ENCODE measurements at places on chromosomes 11 and 22. TPM values are rescaled to one million over a fixed set of nuclear protein-coding genes. Genes with fewer than 3 reads are reported as not detected.

Gene GAL3ST3
- total RNA-seq, result not detected

Gene B3GAT1
- not detected for total RNA-seq

Gene SLC22A8
- not detected for total RNA-seq

Gene EFCAB6
- total RNA-seq, result 0.39 TPM

Gene GLB1L2
- total RNA-seq, result 0.44 TPM

Gene MAPK12
- 6.5 TPM for total RNA-seq

Gene LYVE1
- not detected for total RNA-seq

Gene NXPE2
- not detected for total RNA-seq

Gene OR52E8
- not detected for total RNA-seq

Gene MAML2
- total RNA-seq, result 26.4 TPM

Gene PTDSS2
- total RNA-seq, result 29.0 TPM

DNA sequence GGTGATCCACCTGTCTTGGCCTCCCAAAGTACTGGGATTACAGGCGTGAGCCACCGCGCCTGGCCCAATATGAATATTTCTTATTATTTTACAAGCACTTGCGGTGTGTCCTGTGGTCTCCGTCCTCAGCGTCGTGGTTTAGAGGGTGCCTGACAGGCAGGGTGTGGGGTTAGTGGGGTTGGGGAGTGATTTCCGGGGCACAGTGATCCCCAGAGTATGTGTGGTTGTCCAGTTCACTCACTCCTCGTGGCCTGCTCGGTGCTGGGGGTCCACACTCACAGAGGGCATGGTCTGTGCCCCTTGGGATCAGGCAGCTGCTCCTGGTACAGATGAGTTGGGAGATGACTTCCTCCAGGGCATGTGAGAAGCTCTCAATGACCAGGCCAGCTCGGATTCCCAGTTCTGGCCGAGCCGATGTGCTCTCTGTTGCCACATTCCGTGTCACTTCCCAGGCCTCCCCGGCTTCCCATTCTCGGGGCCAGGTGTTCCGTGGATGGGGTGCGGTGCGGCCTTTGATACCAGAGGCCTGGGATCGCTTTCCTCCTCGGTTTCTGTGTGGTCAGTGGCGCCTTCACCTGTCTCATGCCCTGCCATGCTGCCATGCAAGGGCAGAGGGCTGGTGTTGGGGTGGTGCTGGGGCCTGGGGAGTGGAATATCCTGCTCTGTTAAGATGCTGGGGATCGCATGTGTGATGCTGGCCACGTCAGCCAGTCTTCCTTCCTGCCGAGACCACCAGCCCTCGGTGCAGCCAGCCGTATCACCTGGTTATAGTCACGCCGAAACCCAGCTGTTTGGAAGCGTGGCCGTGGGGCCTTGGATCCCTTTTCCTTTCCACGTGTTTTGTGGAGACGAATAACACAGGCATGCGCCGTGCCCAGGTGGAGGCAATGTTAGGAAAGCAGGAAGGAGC lies 39.6 kb downstream of the PARVB start:
- H3K27me3 ChIP-seq, result no peaks in the 10 kb centered on the region
- peak; percentile 37 for DNase-seq
- no peak overlapping the region for H3K27ac ChIP-seq
- H3K4me3 ChIP-seq, result no peak overlapping the region
- peaks cover 40% of the 10 kb centered on the region for H3K4me1 ChIP-seq

DNA sequence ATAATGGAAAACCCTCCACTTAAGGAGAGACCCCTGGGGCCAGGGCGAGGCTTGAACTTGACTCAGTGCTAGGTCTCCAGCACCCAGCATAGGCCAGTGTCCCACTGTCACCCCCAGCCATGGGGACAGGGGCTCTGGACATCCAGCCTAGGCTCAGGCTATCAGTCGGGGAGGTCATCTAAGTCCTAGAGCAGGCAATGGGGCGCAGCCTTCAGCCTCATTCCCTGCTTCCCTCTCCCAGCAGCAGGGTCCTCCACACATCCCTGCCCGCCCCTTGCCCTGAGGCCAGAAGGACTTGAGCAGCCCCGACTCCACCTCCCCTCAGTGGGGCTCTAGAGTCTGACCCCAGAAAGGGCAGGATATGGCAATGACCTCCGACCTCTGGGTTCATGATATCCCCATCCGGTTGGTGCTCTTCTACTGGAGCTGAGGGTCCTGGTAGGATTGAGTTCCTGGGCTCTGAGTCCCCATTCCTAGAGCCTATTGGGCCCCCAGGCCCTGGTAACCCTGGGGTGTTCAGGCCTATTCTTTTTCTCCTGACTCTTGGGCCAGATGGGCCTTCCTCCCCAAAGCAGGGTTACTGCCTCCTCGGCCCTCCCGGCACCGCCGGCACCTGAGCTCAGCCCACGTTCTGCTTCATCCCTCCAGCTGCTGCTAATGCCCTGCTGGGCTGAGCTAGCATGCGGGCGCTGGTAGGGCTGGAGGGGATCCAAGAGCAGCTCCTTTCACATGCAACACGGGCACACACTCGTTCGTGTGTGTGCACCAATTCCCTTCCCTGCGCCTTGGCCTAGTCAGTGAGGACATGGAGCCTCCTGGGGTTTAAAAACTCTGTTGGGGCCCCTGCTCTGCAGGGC lies 4.4 kb downstream of the CST6 start:
- no peak overlapping the region for H3K4me3 ChIP-seq
- H3K36me3 ChIP-seq, result no peaks in the 10 kb centered on the region
- peaks cover 13% of the 10 kb centered on the region for H3K4me1 ChIP-seq
- H3K27me3 ChIP-seq, result peaks cover 19% of the 10 kb centered on the region
- H3K27ac ChIP-seq, result no peak overlapping the region
- no peak for DNase-seq

DNA sequence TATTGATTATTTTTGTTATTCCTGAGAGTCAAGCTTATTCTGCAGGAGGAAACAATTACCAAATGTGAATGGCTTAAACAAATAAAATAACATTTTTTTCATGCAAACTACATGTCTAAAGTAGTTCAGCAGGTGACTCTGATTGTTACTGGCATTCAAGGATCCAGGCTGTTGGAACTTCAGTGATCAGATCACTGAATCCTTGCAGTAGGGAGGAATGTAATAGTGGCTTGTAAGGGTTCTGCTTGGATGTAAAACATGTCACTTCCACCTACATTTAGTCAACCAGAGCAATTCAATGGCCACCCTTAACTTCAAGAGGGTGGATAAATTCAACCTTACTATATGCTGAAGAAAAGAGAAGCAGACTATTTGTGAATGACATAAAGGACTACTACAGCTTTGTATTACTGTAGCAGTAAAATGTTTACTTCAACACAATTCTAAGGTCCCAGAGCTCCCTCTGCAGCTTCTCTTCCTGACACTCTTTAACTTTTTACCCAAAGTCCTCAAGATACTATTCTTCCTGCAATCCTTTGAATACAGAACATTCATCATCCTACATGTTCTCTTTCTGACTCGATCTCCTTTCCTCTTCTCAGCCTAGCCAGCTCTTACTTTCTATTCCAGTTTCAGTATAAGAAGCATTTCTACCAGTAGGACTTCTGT lies 284.0 kb downstream of the LRRC4C start:
- H3K27me3 ChIP-seq, result no peaks in the 10 kb centered on the region
- H3K36me3 ChIP-seq, result no peaks in the 10 kb centered on the region
- H3K4me3 ChIP-seq, result no peak overlapping the region
- no peak for DNase-seq
- H3K4me1 ChIP-seq, result no peaks in the 10 kb centered on the region

DNA sequence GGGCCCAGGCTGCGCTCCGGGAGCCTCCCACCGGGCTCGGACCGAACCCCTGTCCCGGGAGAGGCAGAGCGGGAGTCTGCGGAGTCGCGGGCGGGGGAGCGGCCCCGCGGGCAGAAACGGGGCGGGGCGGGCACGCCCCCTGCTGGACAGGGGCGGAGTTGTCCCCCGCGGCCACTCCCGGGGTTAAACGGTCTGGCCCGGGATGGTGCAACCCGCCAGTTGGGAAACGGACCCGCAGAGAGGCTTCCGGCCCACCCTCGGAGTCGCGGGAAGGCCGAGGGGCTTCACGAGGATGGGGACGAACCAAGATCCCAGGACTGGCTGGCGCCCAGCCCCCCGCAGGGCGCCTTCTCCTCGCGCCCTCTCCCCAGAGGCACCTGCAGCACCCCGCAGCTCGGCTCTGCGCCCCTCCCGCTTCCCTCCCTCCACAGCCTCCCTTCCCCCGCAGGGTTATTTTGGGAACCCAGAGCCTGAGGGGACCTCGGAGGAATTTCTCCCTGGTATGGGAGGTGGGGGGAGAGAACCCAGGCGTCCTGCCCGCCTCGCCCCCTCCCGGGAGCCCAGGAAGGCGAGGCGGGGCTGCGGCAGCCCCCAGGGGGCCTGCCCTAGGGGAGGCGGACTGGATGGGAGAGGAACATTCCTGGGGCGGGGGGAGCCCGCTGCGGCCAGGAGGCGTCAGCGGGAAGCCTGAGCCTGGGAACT lies 902 bp downstream of the RASGRP2 start:
- H3K36me3 ChIP-seq, result no peaks in the 10 kb centered on the region
- DNase-seq, result peak; percentile 88
- peak overlapping the region; percentile 84 for H3K27ac ChIP-seq
- peaks cover 33% of the 10 kb centered on the region for H3K4me1 ChIP-seq

GRCh38 chr22:44082801-44083200 lies 58.7 kb downstream of the PARVB start:
- no peak overlapping the region for H3K27ac ChIP-seq
- no peaks in the 10 kb centered on the region for H3K4me1 ChIP-seq
- peaks cover 10% of the 10 kb centered on the region for H3K36me3 ChIP-seq

- peaks cover 36% of the 10 kb centered on the region for H3K4me1 ChIP-seq
- H3K36me3 ChIP-seq, result no peaks in the 10 kb centered on the region
- no peaks in the 10 kb centered on the region for H3K27me3 ChIP-seq
Measured at GRCh38 chr11:82557274-82557673, 176.4 kb downstream of the FAM181B start.

- H3K27ac ChIP-seq, result no peak overlapping the region
- peaks cover 5% of the 10 kb centered on the region for H3K36me3 ChIP-seq
- no peak overlapping the region for H3K4me3 ChIP-seq
- H3K27me3 ChIP-seq, result no peaks in the 10 kb centered on the region
- DNase-seq, result no peak
Measured at GRCh38 chr22:20565079-20565734, 57.8 kb downstream of the MED15 start.

- DNase-seq, result no peak
- no peak overlapping the region for H3K27ac ChIP-seq
- H3K27me3 ChIP-seq, result no peaks in the 10 kb centered on the region
- no peaks in the 10 kb centered on the region for H3K36me3 ChIP-seq
Measured at GRCh38 chr11:27592098-27592780, 85.7 kb upstream of the LIN7C start.

DNA sequence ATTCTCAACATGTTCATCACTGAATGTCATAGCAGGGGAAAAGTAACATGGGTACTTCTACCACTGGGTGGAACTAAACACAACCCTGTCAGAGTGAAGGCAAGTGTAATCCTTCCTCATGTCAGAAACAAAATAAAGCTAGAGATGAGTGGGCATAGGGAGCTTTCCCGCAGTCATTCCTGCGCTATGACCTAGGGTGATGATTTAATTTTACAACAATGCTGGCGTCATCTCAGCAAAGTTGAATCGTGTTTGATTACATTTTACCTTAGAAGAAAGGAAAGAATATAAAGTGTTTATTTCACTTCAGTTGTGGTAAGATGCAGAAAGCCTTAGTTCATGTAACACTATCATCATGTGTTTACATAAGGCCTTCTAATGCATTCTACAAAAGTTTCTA lies 355.6 kb downstream of the METTL15 start:
- H3K4me3 ChIP-seq, result no peak overlapping the region
- no peak overlapping the region for H3K27ac ChIP-seq
- H3K36me3 ChIP-seq, result no peaks in the 10 kb centered on the region
- no peaks in the 10 kb centered on the region for H3K27me3 ChIP-seq
- DNase-seq, result no peak

GRCh38 chr22:48929276-48929790 lies 898.3 kb downstream of the BRD1 start:
- no peaks in the 10 kb centered on the region for H3K4me1 ChIP-seq
- H3K36me3 ChIP-seq, result no peaks in the 10 kb centered on the region
- no peak for DNase-seq
- H3K4me3 ChIP-seq, result no peak overlapping the region
- no peaks in the 10 kb centered on the region for H3K27me3 ChIP-seq
- no peak overlapping the region for H3K27ac ChIP-seq

GRCh38 chr11:132311703-132312102 lies 941.3 kb downstream of the NTM start:
- no peaks in the 10 kb centered on the region for H3K4me1 ChIP-seq
- H3K27ac ChIP-seq, result no peak overlapping the region
- H3K27me3 ChIP-seq, result no peaks in the 10 kb centered on the region
- no peaks in the 10 kb centered on the region for H3K36me3 ChIP-seq
- H3K4me3 ChIP-seq, result no peak overlapping the region

GRCh38 chr11:93791493-93791892 lies 7.4 kb downstream of the MED17 start:
- no peak overlapping the region for H3K4me3 ChIP-seq
- H3K4me1 ChIP-seq, result peaks cover 6% of the 10 kb centered on the region
- no peaks in the 10 kb centered on the region for H3K27me3 ChIP-seq
- H3K27ac ChIP-seq, result no peak overlapping the region
- DNase-seq, result no peak

GRCh38 chr11:34647532-34647931 lies 26.6 kb downstream of the EHF start:
- H3K4me1 ChIP-seq, result peaks cover 30% of the 10 kb centered on the region
- H3K27ac ChIP-seq, result no peak overlapping the region
- no peaks in the 10 kb centered on the region for H3K36me3 ChIP-seq
- DNase-seq, result no peak
- no peaks in the 10 kb centered on the region for H3K27me3 ChIP-seq
- no peak overlapping the region for H3K4me3 ChIP-seq
